Naive B cell (primary cell): ENCODE measurements at places on chromosomes 4 and X. TPM values are rescaled to one million over a fixed set of nuclear protein-coding genes. Genes with fewer than 3 reads are reported as not detected.

Gene MAGEA2B
- polyA plus RNA-seq: not detected

Gene FSTL5
- polyA plus RNA-seq: not detected

Gene IL15
- 2.7 TPM for polyA plus RNA-seq

Gene RASSF6
- not detected for polyA plus RNA-seq

DNA sequence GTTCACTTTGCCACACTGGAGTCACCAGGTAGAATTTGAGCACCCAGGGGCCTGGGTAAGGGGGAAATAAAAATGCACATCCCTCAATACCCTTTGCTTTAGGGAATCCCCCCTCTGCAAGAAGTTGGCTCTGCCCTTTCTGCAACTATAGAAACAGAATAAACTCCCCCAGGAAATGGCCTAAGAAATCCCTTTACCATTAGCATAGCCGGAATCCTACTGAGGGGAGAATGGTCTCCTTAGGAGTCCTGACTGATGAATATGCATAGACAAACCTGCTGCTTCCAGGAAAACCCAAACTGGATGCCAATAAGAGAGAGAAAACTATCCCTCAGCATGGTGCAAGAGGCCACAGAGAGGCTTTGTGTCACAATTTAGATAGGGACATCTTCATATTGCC is 11.0 kb downstream of the EFHC2 start:
- H3K36me3 ChIP-seq: no peaks in the 10 kb centered on the region
- no peaks in the 10 kb centered on the region for H3K4me1 ChIP-seq
- no peak overlapping the region for H3K4me3 ChIP-seq
- no peak overlapping the region for H3K27ac ChIP-seq
- no peaks in the 10 kb centered on the region for H3K27me3 ChIP-seq
- no peak for DNase-seq

DNA sequence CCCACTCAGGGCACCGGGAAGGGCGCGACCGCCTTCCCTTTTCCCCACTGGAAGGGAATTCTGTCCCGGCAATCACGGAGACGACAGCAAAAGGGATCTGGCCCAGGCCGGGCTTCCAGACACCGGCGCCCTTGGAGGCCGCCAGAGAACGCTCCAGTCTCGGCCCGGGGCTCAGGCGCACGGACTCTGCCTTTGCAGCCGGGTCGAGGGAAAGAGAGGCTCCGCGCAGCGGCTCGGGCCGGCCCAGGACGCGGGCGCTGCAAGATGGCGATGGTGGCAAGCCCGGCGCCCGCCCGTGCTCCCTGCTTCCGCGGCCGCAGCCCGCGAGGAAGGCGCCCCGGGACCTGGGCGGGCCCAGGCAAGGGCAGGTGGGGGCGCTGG is 1.1 kb downstream of the CTBP1 start:
- H3K27me3 ChIP-seq: no peaks in the 10 kb centered on the region
- H3K27ac ChIP-seq: peak overlapping the region; percentile 77
- peak overlapping the region; percentile 94 for H3K4me3 ChIP-seq
- no peak for DNase-seq
- H3K36me3 ChIP-seq: no peaks in the 10 kb centered on the region
- H3K4me1 ChIP-seq: peaks cover 70% of the 10 kb centered on the region

Gene CDKL2
- not detected for polyA plus RNA-seq

DNA sequence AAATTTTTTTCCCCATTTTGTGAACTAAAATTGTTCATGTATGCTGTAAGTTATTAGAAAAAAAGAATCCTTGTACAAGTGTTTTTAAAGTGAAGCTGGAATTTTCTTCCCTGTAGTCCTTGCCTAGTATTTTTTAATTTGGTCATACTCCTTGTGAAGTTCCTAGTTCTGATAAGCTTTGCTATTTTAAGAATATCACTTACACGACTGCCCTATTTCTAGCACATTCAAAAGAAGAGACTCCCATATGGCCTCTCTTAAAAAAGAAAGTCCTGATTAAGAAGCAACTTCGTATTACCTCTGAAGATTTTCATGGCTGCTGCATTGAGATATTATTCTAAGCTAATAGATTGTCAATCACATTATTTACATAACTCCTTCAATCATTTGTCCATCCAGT is 87.2 kb downstream of the KLHL8 start:
- no peak for DNase-seq
- peaks cover 58% of the 10 kb centered on the region for H3K36me3 ChIP-seq
- no peaks in the 10 kb centered on the region for H3K4me1 ChIP-seq
- peak overlapping the region; percentile 12 for H3K27ac ChIP-seq

GRCh38 chr4:81802285-81802846 is 330.7 kb upstream of the RASGEF1B start:
- H3K4me1 ChIP-seq: peaks cover 2% of the 10 kb centered on the region
- H3K27ac ChIP-seq: no peak overlapping the region
- no peak overlapping the region for H3K4me3 ChIP-seq

DNA sequence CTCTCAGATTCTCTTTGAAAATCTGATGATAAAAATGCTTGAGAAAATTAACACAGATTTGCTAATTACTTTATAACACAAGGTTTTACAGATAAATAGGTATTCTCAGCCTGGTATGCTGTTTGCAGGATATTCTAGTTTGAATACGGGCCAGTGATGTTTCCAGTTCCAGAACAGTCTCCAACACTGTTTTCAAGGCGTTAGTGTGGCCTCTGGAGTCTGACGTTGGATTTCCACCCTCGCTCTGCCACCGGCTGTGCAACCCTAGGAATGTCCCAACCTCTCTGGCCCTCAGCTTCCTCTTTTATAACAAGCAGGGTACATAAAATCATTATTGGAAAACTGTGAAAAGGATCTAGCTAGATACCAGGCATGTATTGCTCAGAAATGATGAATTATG is 23.8 kb upstream of the CYP4V2 start:
- H3K36me3 ChIP-seq: no peaks in the 10 kb centered on the region
- H3K27me3 ChIP-seq: peaks cover 24% of the 10 kb centered on the region
- no peak for DNase-seq
- no peaks in the 10 kb centered on the region for H3K4me1 ChIP-seq
- H3K27ac ChIP-seq: no peak overlapping the region

GRCh38 chr4:158824425-158825274 is 55.8 kb downstream of the FNIP2 start:
- H3K27me3 ChIP-seq: peaks cover 80% of the 10 kb centered on the region
- H3K36me3 ChIP-seq: peaks cover 5% of the 10 kb centered on the region
- H3K4me3 ChIP-seq: no peak overlapping the region
- DNase-seq: no peak
- H3K4me1 ChIP-seq: no peaks in the 10 kb centered on the region

DNA sequence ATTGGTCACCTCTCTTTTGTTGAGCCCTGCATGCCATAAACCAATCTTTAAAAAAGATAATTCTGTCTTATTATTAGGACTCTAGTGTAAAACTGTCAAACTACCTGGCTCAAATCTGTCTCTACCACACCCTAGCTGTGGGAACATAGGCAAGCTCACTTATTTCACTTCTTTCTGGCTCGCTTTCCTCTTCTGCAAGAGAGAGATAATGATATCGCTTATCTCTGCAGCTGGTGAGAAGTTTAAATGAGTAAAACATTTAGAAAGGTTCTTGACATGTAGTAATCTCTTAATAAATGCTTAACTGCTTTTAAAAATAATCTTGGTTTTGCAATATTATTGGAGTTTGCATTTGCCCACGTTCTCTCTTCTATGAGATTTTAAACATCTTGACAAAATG is 1109.2 kb downstream of the RAPGEF2 start:
- H3K27ac ChIP-seq: no peak overlapping the region
- H3K4me3 ChIP-seq: no peak overlapping the region
- DNase-seq: no peak
- H3K4me1 ChIP-seq: no peaks in the 10 kb centered on the region
- no peaks in the 10 kb centered on the region for H3K27me3 ChIP-seq

Gene SLC16A2
- 0.15 TPM for polyA plus RNA-seq

Gene CDS1
- polyA plus RNA-seq: not detected

DNA sequence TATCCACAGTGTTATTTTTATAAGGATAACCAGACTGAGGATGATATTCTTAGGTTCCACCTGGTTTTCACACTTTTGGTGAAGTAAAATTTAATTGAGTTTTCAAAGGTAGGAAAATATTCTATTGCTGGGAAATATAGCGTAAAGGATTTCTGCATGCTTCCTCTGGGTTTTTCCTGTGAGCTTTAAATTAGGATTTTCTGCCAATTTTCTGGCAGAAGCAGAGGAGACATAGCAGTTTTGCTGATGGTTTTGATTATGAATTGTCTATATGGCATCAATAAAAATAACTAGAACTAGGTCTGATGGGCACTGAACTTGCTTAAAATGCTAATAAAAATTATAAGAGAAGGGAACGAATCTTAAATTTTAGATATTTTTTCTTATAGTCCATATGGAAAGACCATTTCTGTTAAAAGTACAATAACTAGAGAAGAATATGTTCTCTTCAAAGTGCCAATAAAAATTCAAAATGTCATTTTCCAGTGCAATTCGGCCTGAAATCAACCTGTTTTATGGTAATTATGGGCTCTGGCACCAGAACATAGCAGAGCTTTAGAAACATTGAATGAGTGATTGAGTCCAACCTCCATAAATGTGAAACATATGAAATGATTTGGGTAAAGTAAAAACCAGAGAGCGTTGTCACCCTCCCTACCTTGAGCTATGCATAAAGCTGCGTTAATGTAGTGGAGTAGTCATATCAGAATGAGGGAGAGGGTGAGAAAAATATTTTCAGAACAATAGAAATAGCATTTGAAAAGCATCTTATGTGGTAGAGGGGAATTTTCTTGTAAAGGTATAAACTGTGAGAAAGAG is 279.7 kb downstream of the SPRY1 start:
- no peak overlapping the region for H3K27ac ChIP-seq
- no peak overlapping the region for H3K4me3 ChIP-seq
- no peak for DNase-seq
- no peaks in the 10 kb centered on the region for H3K4me1 ChIP-seq

- H3K27me3 ChIP-seq: peaks cover 23% of the 10 kb centered on the region
- peak within 1 kb of the TSS; percentile 100 for H3K27ac ChIP-seq
- peaks cover 20% of the 10 kb centered on the region for H3K4me1 ChIP-seq
- peak within 1 kb of the TSS; percentile 96 for H3K4me3 ChIP-seq
Measured at GRCh38 chr4:99563310-99564186, at the start of gene TRMT10A. TRMT10A (minus strand) TSS chr4:99564039; CDS start chr4:99559338, 4,701 bp downstream.

DNA sequence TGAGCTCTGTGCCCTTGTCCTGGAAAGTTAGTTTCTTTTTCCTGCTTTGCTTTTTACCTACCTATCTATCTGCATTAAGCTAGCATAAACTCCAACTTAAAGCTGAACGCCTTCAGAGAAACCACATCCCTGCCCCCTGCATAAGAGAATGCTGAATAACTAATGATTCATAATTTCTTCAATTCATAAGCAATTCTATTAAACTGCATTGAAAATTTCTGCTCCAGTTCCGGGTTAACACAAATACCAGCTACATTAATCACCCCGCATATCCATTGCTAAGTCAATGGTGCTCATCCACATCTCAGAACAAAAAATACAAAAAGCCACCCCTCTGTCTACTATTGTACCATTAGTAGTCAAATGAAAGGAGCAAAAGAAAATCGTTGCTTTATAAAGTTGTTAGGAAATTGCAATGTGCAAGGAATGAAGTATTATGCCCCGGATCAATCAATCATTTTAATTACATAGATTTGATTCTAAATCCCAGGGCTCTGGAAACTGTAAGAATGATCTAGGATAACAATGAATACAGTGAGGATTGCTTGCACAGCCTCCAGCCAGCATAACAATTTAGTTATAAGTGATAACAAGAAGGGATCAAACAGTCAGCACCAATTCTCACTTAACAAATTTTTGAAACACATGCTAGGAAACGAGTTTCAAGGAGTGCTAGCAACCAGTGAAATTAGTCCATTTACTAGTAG is 106.8 kb downstream of the ELOVL6 start:
- DNase-seq: no peak
- H3K4me3 ChIP-seq: no peak overlapping the region
- no peak overlapping the region for H3K27ac ChIP-seq
- no peaks in the 10 kb centered on the region for H3K27me3 ChIP-seq
- no peaks in the 10 kb centered on the region for H3K36me3 ChIP-seq

- H3K27me3 ChIP-seq: peaks cover 6% of the 10 kb centered on the region
- no peaks in the 10 kb centered on the region for H3K4me1 ChIP-seq
- no peak overlapping the region for H3K27ac ChIP-seq
- H3K4me3 ChIP-seq: no peak overlapping the region
- no peak for DNase-seq
- H3K36me3 ChIP-seq: no peaks in the 10 kb centered on the region
Measured at GRCh38 chrX:2789569-2789968, 37.7 kb downstream of the XG start.

Gene IL1RAPL1
- not detected for polyA plus RNA-seq

Gene PHOX2B
- not detected for polyA plus RNA-seq

DNA sequence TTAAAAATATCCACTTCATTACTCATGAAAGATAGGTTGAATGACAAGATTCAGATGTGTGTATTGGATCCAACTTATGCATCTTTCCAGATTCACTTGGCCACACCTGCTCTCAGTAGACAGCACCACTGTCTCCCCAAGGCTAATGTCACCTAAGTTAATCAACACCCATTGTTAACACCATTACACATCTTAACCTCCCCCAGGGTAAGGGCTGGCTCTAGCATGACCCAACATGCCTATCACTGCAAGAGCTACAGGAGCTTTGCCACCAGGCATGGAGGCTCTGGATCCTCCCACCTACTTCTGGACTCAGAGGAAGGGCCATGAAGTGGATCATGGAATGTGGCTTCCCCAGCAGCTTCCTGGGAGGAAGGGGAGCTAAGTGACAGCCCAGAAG is 32.8 kb upstream of the LSM6 start:
- H3K36me3 ChIP-seq: no peaks in the 10 kb centered on the region
- no peak overlapping the region for H3K4me3 ChIP-seq
- DNase-seq: no peak
- peaks cover 35% of the 10 kb centered on the region for H3K27me3 ChIP-seq
- H3K27ac ChIP-seq: no peak overlapping the region

DNA sequence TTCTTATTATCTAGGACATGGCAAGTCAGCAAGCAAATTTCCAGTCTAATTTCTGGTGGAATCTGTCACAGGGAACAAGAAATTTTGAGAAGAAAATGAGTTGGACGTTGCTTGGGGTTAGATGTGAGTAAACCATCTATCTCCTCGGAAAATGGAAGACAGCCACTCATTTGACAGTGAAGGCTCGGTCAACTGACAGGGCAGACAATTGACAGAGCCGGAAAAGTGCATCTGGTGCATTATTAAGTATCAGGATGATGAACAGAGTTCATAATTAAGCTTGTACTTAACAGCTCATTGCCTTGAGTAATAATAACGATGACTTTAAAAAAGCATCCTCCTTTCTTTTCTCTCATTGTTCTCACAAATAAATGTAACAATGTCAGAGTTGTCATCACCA is 168.4 kb downstream of the MAD2L1 start:
- H3K27me3 ChIP-seq: no peaks in the 10 kb centered on the region
- DNase-seq: no peak
- no peak overlapping the region for H3K27ac ChIP-seq
- no peak overlapping the region for H3K4me3 ChIP-seq
- no peaks in the 10 kb centered on the region for H3K36me3 ChIP-seq

Gene MAOA
- not detected for polyA plus RNA-seq

DNA sequence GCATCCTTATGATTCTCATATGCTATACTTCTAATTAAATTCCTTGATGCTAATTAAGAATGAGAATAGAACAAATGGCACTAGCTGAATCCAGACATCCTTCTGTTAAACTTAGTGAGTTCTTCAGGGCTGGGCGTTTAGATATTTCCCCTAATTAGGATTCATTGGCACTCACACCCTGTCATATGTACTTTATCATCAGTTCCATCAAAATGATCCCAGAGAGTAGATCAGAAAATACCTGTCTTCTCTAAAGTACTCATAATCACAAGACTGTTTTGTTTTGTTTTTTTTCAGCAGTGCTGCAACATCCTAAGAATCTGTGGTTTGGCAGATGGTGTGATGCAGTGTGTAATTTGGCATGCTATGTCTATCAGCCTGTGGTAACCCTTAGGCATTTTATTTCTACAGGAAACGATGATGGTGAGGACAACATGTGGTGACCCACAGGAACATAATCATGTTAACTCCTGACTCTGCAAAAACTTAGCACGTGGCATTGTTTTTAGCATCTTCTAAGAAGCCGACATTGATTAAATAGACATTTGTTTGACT is 2528.4 kb downstream of the ARAP2 start:
- no peak overlapping the region for H3K4me3 ChIP-seq
- H3K36me3 ChIP-seq: no peaks in the 10 kb centered on the region
- DNase-seq: no peak
- H3K27me3 ChIP-seq: no peaks in the 10 kb centered on the region
